ENCODE measurements at places on chromosomes 2 and 18. TPM values are rescaled to one million over a fixed set of nuclear protein-coding genes. Genes with fewer than 3 reads are reported as not detected.

GRCh38 chr2:23547725-23548124, 162.7 kb downstream of the KLHL29 start:
- DNase-seq = no peak

CBLN2 gene
- total RNA-seq = not detected

HOXD4 gene
- not detected for total RNA-seq

FBXO48 gene
- total RNA-seq = 1.1 TPM

DNA sequence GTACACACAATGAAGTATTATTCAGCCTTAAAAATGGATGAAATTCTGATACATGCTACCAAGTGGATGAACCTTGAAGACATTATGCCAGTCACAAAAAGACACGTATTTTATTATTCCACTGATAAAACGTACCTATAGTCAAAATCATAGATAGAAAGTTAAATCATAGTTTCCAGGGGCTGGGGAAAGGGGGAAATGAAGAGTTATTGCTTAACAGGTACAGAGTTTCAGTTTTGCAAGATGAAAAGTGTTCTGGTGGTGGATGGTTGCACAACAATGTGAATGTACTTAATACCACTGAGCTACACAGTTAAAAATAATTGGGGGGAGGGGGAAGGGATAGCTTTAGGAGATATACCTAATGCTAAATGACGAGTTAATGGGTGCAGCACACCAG, 279.0 kb upstream of the STON1 start:
- no peak for DNase-seq

All from naive thymus-derived CD4-positive, alpha-beta T cell (primary cell).